ENCODE measurements at places on chromosomes 6 and 20. TPM values are rescaled to one million over a fixed set of nuclear protein-coding genes. Genes with fewer than 3 reads are reported as not detected.

Gene RPS6KA2
- total RNA-seq = 7.7 TPM

Gene TUBB2B
- 0.29 TPM for total RNA-seq

Gene C4A
- 4.5 TPM for total RNA-seq

Gene ECT2L
- not detected for total RNA-seq
